ENCODE measurements at places on chromosomes 12 and 14.

DNA sequence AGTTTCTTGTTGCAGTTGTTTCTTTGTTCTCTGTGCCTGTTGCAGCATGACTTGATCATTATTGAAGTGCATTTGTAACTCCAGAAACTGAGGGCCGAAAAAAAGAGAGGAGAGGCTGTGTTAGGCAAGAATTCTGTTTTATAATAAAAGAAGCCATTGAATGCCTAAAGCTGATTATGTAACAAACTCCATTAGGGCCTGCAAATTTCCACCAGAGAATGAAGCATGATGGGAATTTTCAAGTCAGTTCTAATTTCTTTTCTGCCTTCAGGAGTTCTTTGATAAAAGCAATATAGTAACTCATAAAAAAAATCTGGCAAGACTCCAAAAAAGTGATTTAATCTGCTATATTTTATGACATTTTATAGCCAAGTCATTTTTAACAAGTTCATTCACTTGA, 156.7 kb upstream of the RASSF8 start:
- DNase-seq = no peak

DNA sequence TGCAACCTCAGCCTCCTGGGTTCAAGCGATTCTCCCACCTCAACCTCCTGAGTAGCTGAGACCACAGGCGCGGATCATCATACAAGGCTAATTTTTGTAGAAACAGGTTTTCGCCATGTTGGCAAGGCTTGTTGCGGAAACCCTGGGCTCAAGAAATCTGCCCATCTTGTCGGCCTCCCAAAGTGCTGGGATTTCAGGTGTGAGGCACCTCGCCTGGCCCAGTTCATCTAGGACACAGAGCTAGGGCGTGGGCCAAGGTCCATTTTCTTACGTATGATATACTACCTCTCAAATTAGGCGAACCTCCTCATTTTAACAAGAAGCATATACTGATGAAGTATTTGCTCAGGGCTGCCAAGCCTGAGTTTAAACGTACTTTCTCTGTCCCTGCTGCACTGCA, 2.1 kb downstream of the RPS29 start:
- DNase-seq = no peak

DNA sequence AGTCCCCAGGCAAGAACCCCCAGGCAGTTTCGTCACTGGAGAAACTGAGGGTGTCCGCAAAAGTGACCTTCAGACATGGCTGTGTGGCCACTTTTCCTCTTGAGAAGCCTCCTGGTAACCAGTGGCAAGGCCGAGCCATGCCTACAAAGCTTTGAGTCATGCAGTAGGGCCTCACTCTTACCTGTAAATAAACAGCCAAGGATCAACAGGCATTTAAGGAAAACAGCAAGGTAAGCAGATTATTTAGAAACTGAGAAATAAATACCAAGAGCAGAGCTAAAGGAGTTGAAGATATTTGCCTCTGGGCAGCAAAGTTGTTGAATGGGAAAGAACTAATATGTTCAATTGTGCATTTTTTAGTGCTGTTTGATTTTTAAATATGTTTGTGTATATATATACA, 141.0 kb upstream of the BCL2L14 start:
- DNase-seq = no peak

DNA sequence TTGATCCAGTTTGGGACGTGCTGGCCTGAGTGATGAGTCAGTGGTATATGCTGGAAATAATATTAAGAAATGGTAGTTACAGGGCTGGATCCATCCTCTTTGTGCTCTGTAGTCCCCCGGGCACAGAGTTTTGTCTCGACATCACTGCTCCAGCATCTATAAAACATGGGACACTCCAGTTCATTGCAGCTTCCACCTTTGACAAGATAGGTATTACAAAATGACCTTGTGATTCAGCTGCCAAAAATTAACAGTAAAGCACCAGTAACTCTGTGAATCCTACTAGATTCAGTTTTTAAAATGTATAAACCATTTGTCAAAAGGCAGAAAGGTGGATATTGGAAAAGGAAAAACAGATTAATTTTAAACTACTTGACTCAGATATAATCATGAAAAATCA, 14.6 kb upstream of the GNG2 start:
- DNase-seq = no peak

GRCh38 chr14:23186913-23187654, 3.6 kb upstream of the SLC7A8 start:
- peak; percentile 78 for DNase-seq

GRCh38 chr12:109052097-109052413, 321 bp upstream of the USP30 start:
- DNase-seq = no peak

DNA sequence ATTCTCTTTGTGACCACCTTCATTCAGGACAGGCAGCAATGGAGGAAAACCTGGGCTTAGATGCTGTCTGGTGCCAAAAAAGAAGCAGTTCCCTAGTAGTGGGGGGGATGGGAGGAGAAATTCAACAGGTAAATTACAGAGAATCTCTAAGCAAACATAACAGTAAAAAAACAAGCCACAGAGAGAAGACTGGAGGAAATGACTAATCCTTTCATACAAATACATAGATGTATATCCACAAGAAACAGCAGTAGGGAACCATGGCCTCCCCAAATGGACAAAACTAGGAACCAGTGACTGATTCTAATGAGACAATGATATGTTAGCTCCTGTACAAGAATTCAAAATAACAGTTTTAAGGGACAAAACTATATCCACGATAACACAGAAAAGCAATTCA, 513.0 kb downstream of the NAV3 start:
- no peak for DNase-seq

DNA sequence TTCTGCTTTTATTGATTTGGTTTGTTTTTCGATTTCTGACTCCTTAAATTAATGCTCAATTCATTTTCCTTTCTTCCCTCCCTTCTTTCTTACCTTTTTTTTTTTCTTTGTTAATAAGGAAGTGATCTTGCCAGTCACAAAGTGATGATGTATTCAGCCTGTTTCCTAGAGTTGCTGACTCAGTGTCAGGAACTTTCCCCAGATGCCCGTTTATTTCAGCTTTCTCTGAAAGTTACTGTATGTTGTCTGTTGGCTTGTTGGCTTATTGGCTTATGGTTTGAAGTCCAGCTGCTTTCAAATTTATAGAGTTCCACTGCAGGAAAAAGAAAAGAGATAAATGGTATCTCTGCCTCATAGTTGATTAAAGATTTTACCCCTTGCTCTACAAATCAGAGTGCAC, 12.4 kb upstream of the SLC6A15 start:
- DNase-seq = no peak

- DNase-seq = peak; percentile 65
Observed at GRCh38 chr12:105084251-105085250, at the start of gene ALDH1L2. Gene ALDH1L2 (minus strand): TSS chr12:105084458. CDS start chr12:105084436, 22 bp downstream.

DNA sequence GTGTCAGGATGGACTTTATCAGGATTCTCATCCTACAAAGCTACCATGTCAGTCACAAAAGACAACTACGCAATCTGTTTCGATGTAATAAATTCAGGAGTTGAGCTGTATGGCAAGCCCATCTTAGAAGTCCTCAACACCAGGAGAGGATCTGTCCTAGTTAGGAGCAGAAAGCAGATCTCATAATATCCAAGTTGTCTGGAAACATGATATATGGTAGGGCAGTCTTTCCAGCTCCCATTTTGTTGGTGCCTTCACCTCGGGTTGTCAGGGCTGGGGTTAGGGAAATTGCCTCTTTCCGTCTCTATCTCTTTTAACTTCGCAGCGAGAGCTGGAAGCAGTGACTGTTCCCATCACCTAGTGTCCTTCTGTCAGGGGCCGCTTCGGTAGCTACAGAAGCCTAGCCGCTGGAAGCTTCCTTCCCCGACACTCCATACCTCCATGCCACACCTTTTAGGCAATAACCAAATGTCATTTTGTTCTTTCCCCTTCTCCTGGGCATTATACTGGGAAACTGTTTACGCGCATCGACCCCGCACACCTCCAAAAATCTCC, 1.4 kb downstream of the NIN start:
- DNase-seq = no peak

- DNase-seq = no peak
Observed at GRCh38 chr14:90858511-90858910, 42.3 kb upstream of the TTC7B start.

DNA sequence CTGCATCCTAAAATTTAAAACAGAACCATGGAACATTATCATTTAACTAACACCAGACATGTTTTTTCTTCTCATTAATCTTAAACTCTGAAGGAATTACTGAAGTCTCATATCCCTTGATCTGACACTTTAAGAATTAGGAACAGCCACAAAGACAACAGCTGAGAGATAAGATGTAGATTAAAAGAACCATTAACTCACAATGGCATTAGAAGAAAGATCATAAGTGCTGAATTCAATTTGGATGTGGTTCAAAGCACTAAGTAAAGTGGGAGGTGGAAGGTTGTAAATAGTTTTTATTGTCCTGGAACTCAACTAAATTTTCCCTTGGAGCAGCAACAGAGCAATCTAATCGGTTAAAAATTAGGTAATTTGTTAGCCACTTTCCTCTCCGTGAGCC, 199.0 kb upstream of the ATP2B1 start:
- DNase-seq = no peak

- DNase-seq = no peak
Observed at GRCh38 chr14:79057333-79057732, 887.2 kb downstream of the NRXN3 start.

- peak; percentile 34 for DNase-seq
Observed at GRCh38 chr12:123571343-123571813, 13.0 kb upstream of the TMED2 start.
